Hypothalamus (tissue), 51 donors: ENCODE measurements at places on chromosomes 4 and X.

- no peak for DNase-seq
Observed at GRCh38 chr4:94285666-94286065, 57.0 kb downstream of the HPGDS start.

DNA sequence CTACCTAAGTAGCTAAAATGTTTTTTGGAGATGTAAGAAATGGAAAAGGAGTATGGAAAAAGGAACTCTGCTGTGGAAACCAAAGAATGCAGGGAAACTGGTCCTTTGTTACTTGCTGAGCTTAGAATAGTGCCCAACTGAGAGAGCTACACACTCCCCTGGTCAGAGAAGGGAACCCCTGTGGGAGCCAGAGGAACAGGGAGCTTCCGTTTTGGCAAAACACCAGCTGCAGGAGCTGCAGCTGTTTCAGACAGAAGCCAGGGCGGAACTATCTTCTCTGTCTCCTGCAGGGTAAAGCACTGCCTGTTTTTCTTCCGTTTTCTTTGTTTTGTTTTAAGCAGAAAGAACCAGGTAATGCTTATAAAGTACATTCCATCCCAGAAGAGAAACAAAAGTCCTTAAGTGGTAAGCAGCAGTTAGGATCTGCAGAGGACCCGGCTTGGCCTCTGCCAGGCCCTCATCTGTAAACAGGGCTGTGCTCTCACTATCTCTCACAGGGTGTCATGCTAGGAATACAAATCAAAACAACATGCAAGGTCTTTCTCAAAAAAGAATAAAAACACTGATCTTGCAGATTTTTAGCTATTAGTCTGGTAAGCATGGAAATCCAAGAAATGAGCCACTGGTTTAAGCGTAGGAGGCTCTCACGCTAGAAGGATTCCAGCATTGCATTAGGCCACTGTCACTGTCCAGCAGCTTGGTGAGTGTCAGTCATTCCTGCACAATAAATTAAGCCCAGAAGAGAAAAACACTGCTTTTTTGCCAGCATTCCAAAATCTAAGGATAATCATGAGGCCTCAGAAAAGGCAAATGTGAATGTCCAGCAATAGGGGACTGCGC is 76.1 kb downstream of the CHST7 start:
- no peak for DNase-seq

DNA sequence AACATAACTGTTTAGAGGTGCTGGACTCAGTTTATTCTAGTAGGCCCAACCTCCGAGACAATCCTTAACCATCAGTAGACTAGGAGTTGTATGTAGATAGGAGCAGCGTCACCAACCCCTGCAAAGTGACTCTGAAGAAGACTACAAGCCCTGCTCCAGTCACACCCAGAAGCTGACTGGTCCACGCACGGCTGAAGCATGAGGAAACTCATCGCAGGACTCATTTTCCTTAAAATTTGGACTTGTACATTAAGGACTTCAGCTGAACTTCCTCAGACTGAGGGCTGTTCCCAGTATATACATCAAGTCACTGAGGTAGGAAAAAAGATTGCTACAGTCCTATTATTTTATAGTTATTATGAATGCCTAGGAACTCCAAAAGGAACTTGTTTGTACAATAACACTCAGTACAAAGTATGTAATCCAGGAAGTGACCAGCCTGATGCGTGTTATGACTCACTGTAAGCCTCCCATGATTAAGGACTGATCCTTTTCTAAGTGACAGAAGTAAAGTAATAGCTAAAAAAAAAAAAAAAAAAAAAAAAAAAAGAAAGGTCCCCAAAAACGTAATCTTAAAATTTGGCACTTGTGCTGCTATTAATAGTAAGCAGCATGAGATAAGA is 41.6 kb upstream of the UGT2B7 start:
- no peak for DNase-seq

- DNase-seq, result no peak
Observed at GRCh38 chr4:109075621-109076020, 226.8 kb downstream of the COL25A1 start.

GRCh38 chr4:184836613-184837012 is 10.8 kb upstream of the ACSL1 start:
- DNase-seq, result no peak

DNA sequence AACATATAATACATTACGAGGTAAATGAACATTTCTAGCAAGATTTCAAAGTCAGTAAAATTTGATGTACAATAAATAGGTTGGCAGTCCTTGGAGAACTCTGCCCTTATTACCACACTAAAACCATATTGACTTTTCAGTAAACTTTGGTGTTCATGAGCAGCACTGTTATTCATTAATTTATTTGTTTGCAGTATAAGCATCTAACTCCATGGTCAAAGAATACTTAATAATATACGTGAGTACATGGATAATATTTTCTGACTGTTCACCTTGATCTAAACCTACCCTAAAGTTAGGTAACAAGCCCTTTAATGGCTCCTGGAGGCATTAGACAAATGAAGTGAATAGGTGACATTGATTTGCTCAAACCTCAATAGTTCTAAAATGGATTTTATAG is 817.2 kb upstream of the FTHL17 start:
- no peak for DNase-seq

- DNase-seq, result no peak
Observed at GRCh38 chr4:173009129-173009823, 159.3 kb upstream of the GALNT7 start.

DNA sequence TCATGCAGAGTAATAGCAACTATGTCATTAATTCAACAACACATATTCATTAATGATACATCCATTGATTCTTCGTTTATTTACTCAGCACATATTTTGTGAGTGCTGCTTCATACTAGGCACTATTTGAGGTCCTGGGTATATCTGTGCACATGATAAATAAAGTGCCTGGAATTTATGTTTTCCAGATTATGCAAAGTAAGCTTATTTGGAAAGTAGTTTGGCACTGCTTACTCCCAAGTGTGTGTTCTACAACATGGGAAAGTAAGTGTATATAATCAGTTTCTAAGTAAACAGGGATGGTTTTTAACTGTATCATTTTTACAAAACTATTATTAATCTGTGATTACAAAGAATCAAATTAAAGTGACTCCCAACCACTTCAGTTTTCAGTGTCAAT is 16.8 kb upstream of the EPGN start:
- DNase-seq, result no peak

GRCh38 chr4:165621983-165622382 is 243.2 kb downstream of the CPE start:
- DNase-seq, result no peak

GRCh38 chrX:106728337-106728736 is 1.8 kb downstream of the RNF128 start:
- no peak for DNase-seq

GRCh38 chr4:145170223-145170622 is 10.2 kb downstream of the OTUD4 start:
- no peak for DNase-seq

DNA sequence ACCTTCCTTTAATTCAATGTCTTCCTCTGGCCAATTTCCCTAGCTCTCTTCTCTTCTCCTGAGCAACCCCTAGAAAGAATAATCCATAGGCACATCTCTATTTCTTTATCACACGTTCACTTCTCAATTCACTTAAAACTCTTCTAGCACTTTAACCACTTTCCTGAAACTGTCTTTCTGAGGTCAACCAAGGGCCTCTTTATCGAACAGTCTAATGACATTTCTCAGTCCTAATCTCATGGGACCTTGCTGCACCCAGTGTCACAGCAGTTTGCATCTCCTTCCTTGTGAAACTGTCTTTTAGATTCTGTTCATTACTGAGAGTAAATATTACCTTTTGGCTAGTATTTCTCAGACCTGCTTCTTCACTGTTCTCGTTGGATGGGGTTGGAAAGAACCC is 285.3 kb upstream of the RASGEF1B start:
- no peak for DNase-seq

DNA sequence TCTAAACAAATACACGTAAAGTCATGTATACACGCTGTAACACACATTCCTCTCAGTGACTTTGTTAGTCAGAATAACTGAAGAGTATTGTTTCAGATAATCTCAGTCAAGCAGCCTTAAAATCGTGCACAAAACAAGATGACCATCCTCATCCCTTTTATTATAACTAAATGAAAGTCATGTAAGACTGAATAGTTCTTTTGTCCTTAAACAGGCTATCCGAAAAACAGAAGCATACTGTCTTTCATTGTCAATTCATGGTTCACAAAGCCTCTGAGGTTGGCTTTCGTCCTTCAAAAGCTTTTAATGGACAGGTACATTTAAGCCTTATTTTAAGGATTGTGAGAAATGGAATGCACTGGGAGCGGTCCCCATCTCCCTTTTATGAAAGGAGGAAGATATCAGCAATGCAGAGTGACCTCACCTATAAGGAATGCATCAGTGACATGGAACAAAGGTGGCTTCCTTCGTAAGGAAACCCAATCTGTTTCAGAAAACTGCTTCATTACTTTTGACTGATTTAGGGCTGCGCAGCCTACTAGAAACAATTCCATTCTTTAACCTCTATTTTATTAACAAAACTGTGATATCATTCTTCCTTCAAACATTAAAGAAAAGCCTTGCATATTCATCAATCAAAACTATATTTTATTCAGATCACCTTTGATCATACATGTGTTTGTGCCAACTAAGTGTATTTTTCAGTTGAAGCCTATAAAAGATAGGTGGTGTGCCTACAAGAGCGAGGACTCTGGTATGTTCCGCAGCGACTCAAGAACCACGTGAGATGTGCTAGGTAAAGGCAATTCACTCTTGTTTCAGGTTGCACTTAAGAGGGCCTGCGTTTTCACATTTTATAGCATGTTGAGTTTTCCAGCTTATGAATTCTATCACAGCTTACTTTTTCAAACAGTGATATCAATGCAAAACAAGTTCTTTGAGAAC is 19.2 kb downstream of the SH3RF1 start:
- DNase-seq, result no peak

GRCh38 chr4:55634417-55635128 is 1.5 kb downstream of the NMU start:
- DNase-seq, result no peak

GRCh38 chrX:9071031-9071650 is 37.2 kb upstream of the FAM9B start:
- DNase-seq, result no peak

DNA sequence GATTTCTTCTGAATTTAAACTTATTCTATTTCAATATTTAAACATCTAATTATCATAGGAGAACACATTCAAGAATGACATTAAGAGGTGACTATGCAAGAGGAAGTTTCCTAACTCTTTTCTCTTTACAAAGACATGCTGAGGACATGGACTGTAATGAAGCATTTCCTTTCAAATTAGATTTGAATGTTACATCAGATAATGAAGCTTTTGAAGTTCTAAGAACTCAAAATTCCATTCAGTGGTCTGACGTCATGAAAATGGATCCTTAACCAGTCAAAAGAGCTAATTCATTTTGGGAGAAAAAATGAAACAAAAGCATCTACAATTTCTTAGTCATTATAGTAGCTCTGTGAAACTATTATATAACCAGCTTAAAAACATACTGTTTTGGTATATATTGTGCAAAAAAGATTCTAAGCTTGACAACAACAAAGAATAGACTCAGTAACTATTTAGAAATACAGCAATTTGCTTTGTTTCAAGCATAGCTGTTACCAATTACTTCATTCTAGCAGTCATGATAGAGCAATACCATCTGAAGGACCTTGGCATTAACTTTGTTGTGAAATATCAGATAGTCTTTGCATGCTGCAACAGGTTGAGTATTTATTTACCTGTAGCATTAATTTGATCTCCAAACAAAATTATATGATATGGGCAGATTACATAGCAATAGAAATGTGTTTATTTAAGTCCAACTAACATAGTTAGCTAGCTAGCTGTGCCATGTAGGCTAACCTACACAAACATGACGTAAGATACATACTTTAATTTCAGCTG is 13.7 kb upstream of the DTHD1 start:
- DNase-seq, result no peak

DNA sequence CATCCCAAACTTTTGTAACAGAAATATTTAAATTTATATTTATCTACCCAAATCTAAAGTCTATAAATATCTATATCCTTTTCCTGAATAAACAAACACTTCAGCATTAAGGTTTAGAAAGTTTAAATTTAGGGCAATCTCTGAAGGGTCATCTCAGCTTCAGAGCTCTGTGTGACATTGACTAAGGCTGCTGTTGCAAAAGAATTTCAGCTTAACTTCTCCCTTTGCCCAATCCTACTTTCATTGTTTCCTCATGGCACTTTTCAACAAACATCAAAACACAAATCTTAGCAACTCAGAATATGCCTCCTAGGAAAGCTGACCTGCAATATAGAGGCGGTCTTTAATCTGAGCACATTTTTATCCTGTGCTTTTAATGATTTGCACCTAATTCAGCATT is 79.7 kb upstream of the BANK1 start:
- no peak for DNase-seq

DNA sequence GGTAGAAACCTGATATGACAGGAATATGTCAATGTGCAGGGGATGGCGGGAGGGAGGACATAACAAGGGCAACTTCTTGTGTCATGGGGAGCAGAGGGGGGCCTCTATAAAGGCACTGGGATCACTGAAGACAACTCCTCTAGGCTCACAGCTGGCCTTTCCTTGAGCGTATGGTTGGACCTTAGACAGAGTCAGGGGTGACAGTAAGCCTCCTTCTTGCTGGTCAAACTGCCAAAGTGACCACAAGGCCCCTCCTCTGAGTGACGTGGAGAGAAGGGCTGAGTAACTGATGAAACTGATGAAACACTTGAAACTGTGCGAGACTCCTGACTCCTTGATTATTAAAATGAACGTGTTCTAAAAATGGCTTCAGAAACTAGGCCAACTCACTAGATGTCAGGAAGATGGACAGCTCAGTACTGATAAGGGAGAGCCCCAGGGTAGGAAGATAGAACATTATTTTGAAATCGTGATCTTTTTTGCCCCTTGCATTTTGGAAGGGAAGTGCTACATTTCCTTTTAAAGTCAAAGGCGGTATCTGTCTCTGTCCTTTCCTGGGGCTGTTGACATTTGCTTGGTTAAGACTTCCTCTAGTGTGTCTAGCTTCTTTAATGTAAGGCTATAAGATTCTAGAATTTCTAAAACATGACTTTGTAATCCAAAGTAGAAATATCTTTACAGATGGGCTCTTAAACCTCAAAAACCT is 1.6 kb downstream of the RAB33A start:
- DNase-seq, result peak; percentile 4

GRCh38 chr4:183260491-183261151 is 59.5 kb downstream of the CLDN22 start:
- DNase-seq, result no peak

DNA sequence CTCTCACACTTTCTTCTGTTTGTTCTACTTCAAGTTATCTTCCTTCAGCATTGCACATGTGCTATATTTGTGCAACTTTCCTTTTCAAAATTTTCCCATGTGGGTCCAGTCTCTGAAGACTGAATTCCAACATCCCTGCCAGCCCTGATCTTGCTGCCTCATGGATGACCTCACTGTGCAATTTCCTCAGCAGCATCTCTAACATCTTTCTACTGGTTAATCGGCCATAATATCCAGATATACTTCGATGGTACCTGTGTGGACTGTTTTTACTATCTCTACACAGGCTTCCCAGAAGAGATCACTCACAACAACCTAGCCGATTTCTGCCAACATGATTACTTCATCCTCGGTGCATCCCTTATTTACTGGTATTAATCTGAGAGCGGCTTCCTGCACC is 41.5 kb downstream of the GPM6A start:
- no peak for DNase-seq

- DNase-seq, result no peak
Observed at GRCh38 chr4:89653012-89653411, 183.9 kb downstream of the SNCA start.

GRCh38 chrX:123975180-123975579 is 13.7 kb downstream of the STAG2 start:
- DNase-seq, result no peak
